ENCODE measurements at places on chromosomes 3 and 15.

- no peaks in the 10 kb centered on the region for H3K27me3 ChIP-seq
- peaks cover 22% of the 10 kb centered on the region for H3K4me1 ChIP-seq
Observed at GRCh38 chr3:49276475-49277382, at the start of gene C3orf62. C3orf62 (minus strand) TSS chr3:49277232; CDS start chr3:49276872, 360 bp downstream.

- DNase-seq: no peak
- no peaks in the 10 kb centered on the region for H3K4me1 ChIP-seq
- no peak overlapping the region for H3K27ac ChIP-seq
- H3K27me3 ChIP-seq: no peaks in the 10 kb centered on the region
- no peak overlapping the region for H3K4me3 ChIP-seq
- H3K36me3 ChIP-seq: no peaks in the 10 kb centered on the region
Observed at GRCh38 chr3:66172394-66172793, 48.4 kb upstream of the SLC25A26 start.

GRCh38 chr3:129317014-129317771 lies 38.5 kb downstream of the HMCES start:
- H3K36me3 ChIP-seq: no peaks in the 10 kb centered on the region
- no peak for DNase-seq
- H3K27ac ChIP-seq: no peak overlapping the region
- H3K4me1 ChIP-seq: peaks cover 24% of the 10 kb centered on the region
- H3K4me3 ChIP-seq: no peak overlapping the region

GRCh38 chr3:125191256-125191655 lies 21.3 kb downstream of the SLC12A8 start:
- H3K4me1 ChIP-seq: peaks cover 12% of the 10 kb centered on the region
- H3K27me3 ChIP-seq: peaks cover 39% of the 10 kb centered on the region
- no peak for DNase-seq
- H3K27ac ChIP-seq: no peak overlapping the region
- H3K4me3 ChIP-seq: no peak overlapping the region

DNA sequence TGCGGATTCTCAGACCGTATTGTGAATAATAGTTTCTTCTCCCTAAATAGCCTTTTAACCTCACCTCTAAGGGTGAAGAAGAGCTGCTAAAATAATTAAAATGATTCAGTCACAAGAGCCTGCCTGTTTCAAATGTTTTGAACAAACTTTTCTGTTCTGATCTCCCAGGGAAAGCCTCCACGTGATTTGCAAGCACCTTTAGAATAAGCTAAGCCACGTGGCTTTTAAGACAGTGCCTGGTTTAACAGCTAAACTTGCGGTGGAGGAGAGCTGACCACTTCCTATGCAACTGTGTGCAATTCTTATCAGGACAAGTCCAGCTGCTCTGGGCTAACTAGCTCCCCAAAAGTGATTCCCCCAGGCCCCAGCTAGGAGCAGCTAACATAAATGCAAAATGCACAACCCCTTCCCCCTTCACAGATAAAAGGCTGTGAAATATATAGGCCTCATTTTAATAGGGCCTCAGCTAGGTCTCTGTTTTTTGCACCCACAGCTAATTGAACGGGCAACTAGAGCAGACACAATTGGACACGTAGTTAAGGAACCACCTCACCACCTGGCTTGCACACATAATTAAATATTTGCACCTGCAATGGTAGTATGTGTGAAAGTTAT lies 401.2 kb upstream of the NR2F2 start:
- no peak overlapping the region for H3K4me3 ChIP-seq
- H3K27ac ChIP-seq: peak overlapping the region; percentile 48
- peaks cover 4% of the 10 kb centered on the region for H3K36me3 ChIP-seq
- peaks cover 14% of the 10 kb centered on the region for H3K4me1 ChIP-seq
- H3K27me3 ChIP-seq: no peaks in the 10 kb centered on the region

GRCh38 chr15:96421178-96421601 lies 90.7 kb downstream of the NR2F2 start:
- H3K4me1 ChIP-seq: no peaks in the 10 kb centered on the region
- peaks cover 44% of the 10 kb centered on the region for H3K27me3 ChIP-seq
- no peaks in the 10 kb centered on the region for H3K36me3 ChIP-seq
- no peak overlapping the region for H3K27ac ChIP-seq

DNA sequence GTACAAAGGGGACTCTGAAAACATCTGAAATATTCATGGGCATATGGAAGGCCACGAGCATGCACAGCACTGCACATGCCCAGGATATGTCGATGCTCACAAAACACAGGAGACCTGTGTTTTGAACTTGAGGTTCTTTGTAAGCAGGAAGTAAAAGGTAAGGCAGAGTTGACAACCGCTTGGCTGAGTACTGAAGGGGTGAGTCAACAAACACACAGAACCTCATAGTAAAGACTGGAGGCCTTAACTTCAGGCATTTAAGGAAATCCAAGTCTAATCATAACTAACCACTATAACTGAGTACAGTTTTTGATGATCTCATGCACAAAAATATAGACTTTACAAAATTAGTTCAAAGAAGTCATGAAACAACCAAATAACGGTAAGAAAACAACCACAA lies 80.6 kb downstream of the MYO9A start:
- no peak overlapping the region for H3K4me3 ChIP-seq
- H3K4me1 ChIP-seq: peaks cover 7% of the 10 kb centered on the region
- no peak for DNase-seq
- H3K36me3 ChIP-seq: peaks cover 14% of the 10 kb centered on the region

- no peaks in the 10 kb centered on the region for H3K36me3 ChIP-seq
- no peaks in the 10 kb centered on the region for H3K27me3 ChIP-seq
- H3K4me1 ChIP-seq: no peaks in the 10 kb centered on the region
- DNase-seq: no peak
- no peak overlapping the region for H3K4me3 ChIP-seq
Observed at GRCh38 chr3:154901278-154901677, 178.8 kb upstream of the MME start.

GRCh38 chr3:134392336-134392983 lies 18.2 kb upstream of the AMOTL2 start:
- H3K27ac ChIP-seq: no peak overlapping the region
- H3K4me3 ChIP-seq: no peak overlapping the region
- H3K4me1 ChIP-seq: no peaks in the 10 kb centered on the region
- no peaks in the 10 kb centered on the region for H3K36me3 ChIP-seq

DNA sequence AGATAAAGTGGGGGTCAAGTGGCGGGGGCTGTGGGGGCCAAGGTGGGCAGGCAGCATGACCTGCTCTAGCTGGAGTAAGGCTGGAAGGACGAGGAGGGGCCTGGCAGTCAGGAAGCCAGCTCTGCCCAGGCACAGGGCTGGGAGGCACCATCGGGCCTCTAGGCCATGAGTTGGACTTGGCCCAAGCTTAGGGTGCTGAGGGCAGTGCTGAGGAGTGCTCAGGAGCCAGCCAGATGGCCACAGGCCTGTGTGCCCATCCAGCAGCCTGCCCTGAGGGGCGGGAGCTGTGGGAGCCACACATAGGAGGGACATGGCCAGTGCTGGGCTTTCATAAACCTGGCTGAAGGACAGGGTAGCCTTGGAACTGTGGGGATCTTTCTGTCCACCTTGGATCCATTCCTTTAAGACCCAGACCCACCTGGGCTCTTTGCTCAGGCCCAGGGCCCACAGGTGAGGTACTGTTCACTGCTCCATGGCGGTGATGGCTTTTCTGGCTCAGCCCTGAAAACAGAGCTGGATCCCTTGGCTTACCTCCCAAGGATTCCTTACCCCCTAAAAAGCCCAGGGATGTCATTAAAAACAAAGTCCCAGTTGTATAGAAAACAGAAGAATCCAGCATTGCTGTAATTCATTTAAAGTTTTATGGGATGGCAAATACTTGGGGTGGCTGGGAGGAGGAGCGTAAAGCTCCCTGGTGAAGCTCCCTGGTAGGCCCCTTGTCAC lies 137.0 kb downstream of the DNAJB8 start:
- no peaks in the 10 kb centered on the region for H3K36me3 ChIP-seq
- no peak overlapping the region for H3K4me3 ChIP-seq
- DNase-seq: no peak
- no peak overlapping the region for H3K27ac ChIP-seq
- peaks cover 20% of the 10 kb centered on the region for H3K4me1 ChIP-seq
- H3K27me3 ChIP-seq: no peaks in the 10 kb centered on the region

DNA sequence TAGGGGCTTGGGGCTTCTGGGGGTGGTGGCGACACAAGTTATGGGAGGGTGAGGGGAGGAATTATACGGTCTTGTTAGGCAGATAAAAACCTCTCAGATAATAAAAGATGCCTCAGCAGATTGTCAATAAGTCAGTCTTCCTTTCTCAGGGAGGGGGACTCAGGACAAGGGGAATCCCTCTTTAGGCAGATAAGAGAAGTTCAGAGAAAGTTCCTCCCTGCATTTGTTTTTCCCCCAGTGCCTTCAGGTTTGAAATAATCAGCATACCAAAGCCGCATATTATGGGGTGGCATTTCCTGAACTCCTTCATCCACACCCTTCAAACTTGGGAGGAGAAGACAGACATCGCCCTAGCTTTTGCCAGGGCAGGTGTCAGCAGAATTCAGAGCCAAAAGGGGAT lies 8.5 kb downstream of the PPCDC start:
- H3K4me1 ChIP-seq: peaks cover 35% of the 10 kb centered on the region
- no peaks in the 10 kb centered on the region for H3K27me3 ChIP-seq
- no peak for DNase-seq
- no peak overlapping the region for H3K4me3 ChIP-seq
- H3K27ac ChIP-seq: no peak overlapping the region

DNA sequence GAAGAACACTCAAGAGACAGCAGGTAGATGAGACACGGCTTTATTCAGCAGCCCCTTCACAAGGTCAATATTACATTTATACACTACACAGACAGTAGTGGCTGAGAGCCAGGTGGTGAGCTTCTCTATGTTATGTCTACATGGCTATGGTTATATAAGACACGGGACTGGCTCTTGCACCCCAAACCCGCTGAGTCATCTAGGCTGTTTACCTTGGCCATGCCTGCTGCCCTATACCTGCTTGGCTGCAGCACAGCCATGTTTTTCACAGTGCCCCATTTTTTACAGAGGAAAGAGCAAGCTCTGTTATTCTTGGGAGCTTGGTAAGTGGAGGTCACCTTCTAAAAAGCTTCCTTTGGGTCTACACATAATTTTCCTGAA lies 231.6 kb downstream of the IGSF11 start:
- peaks cover 2% of the 10 kb centered on the region for H3K27me3 ChIP-seq
- no peaks in the 10 kb centered on the region for H3K4me1 ChIP-seq
- H3K36me3 ChIP-seq: no peaks in the 10 kb centered on the region
- H3K4me3 ChIP-seq: no peak overlapping the region

DNA sequence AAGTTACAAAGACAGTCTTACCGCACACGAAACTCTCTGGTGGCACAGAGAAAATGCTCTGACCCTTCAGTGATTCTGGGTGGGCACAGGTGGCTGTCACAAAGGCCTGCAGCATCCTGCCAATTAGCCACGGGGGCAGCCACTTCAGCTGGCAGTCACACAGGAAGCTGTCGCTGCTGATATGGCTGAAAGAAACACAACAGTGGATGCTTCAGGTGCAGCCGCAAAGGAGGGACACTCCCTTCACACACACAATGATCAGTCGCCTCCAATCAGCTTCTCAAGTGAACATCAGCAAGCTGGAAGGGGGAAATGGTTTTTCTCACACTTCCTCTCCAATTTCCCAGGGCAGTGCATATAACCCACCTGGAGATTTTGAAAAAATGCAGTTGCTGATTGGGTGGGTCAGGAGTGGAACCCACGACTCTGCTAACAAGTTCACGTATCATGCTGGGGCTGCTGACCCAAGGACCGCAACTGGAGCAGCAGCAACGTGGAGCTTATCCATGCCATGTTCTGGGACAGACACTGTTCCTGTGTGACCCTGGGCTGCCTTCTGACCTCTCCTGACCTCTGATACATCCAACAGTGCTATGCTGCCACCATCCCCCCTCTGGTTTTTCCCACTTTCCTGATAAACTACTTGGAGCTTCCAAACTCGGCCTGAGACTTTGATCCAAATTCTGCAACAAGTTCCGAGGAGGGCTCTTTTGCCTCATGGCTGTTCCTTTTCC lies 106.6 kb downstream of the LRIG1 start:
- peak overlapping the region; percentile 90 for H3K27ac ChIP-seq
- H3K4me1 ChIP-seq: peaks cover 23% of the 10 kb centered on the region
- peak; percentile 73 for DNase-seq
- H3K36me3 ChIP-seq: peaks cover 32% of the 10 kb centered on the region
- H3K27me3 ChIP-seq: no peaks in the 10 kb centered on the region

DNA sequence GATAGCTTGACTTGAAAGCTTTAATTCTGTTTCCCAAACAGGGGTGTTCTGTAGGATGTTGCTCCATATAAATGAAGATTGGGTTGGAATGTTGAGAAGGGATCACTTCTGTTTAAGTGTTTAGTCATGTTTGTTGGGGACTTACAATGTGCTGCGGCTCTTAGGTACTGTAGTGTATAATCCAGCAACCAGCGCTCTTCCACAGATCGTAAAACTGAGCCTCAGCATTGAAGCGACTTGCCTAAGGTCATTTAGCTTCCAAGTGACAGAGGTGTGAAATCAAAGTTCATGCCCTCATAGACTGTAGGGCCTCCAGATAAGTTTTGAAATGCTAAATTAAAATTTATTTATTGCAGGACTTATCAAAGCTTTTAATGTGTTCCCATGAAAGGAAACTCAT lies 1.8 kb downstream of the MKRN2 start:
- DNase-seq: no peak
- peaks cover 16% of the 10 kb centered on the region for H3K27me3 ChIP-seq
- peaks cover 50% of the 10 kb centered on the region for H3K4me1 ChIP-seq

GRCh38 chr15:54640873-54641272 lies 555.9 kb downstream of the RSL24D1 start:
- H3K4me1 ChIP-seq: no peaks in the 10 kb centered on the region
- no peak for DNase-seq
- no peaks in the 10 kb centered on the region for H3K36me3 ChIP-seq
- no peak overlapping the region for H3K4me3 ChIP-seq
- no peaks in the 10 kb centered on the region for H3K27me3 ChIP-seq

GRCh38 chr15:69408841-69409240 lies 5.3 kb upstream of the KIF23 start:
- H3K4me1 ChIP-seq: peaks cover 5% of the 10 kb centered on the region
- no peak for DNase-seq
- H3K27ac ChIP-seq: no peak overlapping the region
- no peaks in the 10 kb centered on the region for H3K36me3 ChIP-seq
